T-cell (primary cell): ENCODE measurements at places on chromosomes 13 and 19.
A peak's percentile ranks its signal among the peaks of the same experiment; 100 is the strongest.

- no peak for DNase-seq
Observed at GRCh38 chr19:7122701-7123100, 53.2 kb downstream of the ZNF557 start.

GRCh38 chr13:39318161-39318560, 279.9 kb downstream of the NHLRC3 start:
- DNase-seq = no peak

DNA sequence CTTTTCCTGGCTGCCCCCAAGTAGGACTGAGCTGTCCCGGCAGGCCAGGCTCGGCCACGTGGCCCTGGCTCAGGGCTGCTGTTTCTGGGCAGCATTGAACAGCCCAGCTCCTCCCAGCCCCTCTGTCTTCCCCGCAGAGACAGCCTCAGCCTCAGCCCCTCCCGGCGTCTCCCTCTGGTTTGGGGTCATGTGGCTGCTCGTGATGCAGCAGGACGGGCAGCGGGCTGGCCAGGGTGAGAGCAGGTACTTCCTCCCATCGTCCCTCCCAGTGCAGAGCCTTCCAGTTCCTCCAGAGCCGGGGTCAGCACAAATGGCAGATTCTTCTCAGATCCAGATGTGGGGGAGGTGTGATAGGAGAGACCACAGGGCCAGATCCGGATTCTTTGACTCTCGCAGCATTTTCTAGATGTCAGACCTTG, 114.6 kb downstream of the KDM4B start:
- DNase-seq = no peak

DNA sequence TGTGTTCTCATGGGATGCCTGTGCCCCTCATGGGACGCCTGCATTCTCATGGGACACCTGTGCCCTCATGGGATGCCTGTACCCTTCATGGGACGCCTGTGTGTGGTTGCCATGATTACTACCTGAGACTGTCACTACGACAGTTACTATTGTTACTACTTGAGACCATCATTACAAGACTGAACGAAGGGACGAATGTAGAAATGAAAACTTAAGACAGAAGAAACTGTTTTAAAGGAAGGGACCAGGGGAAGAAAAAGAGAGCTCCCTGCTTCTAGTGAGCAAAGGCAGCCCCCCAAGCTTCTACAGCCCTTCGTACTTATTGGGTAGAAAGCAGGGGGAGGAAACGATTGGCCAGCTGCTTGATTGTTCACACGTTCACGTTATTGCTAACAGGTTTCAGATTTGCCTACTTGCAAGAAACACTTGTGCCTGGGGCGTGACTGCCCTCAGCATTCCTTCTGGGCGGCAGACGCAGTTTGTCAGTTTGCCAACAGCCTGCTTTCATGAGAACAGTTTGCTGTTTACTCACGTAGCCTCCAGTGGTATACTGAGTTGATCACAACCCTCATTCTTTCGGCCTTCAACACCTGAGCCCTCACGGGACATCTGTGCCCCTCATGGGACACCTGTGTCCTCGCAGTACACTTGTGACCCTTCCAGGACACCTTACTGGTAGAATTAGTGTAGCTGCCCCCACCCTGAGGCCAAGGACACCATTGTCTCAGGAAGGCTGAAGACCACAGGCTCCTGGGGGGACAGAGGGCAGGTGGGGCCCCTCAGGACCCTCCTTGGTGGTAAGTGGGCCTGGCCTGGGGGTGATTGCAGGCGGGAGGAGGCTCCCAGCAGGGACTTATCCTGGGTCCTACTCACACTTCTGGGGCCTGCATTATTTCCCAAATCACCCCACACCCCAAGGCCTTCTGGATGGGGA, 2.5 kb upstream of the S1PR4 start:
- DNase-seq = peak; percentile 65

- no peak for DNase-seq
Observed at GRCh38 chr13:28710161-28710560, 8.6 kb downstream of the SLC46A3 start.

- DNase-seq = no peak
Observed at GRCh38 chr19:45492627-45493470, 4.0 kb downstream of the RTN2 start.

DNA sequence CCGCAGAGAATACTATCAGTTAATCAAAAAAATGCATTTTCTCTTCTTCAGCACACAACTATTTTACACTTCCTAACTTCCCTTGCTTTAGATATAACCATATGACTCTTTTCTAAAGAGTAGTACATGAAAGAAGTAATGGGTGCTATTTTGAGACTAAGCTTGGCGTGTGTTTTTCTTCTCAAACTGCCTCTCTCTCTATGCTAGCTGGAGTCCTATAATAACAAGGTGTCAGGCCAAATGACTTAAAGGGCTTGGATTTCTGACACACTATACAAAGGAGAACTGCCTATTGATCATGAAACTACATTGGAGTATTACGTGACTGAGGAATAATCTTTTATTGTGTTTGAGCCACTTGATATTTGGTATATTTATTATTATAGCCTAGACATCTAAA, 1330.1 kb upstream of the SPRY2 start:
- DNase-seq = no peak

DNA sequence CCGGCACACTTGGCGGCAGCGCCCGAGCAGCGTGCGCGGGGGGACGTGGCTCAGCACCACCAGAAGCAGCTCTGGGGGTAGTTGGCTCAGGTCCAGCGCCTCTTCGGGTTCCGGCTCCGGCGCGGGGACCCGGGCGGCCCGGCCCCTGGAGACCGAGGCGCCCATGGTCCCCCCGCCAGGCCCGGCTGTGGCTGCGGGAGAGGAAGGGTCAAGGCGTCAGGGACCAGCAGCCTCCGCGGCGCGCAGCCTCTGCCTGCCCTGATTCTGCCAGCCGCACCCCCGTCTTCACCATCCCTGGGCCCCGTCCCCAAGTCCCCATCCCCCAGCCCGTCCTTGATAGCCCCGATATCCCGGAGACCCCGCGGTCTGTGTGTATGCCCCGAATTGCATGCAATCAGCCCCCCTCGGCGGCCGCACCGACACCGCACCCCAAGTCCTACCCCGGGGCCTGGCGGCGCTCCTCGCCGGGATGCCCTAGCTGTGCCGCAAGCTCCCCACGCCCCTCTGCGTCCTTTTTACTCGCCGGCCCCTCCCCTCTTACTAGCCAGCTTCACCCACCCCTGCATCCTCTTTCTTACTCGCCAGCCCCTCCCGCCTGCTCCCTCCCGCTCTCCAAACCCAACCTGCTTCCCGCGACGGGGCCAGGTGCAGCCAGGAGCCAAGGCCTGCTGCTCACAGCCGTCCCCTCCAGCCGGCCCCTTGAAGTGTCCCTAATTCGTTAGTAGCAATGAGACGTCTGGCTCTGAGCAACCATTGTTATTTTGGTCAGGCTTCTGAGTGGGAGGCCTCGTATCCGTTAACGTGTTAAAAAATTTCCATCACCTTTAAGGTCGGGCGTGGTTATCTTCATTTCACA, at the start of gene FBXO27:
Gene FBXO27, minus strand, starts transcription at position 487 of the 856 bp plus-strand sequence. Its CDS starts 322 bp downstream, at position 165.
- DNase-seq = peak; percentile 38

- no peak for DNase-seq
Observed at GRCh38 chr13:109611912-109612691, 174.3 kb downstream of the IRS2 start.

- no peak for DNase-seq
Observed at GRCh38 chr19:55316646-55317045, 8.5 kb downstream of the TMEM150B start.

DNA sequence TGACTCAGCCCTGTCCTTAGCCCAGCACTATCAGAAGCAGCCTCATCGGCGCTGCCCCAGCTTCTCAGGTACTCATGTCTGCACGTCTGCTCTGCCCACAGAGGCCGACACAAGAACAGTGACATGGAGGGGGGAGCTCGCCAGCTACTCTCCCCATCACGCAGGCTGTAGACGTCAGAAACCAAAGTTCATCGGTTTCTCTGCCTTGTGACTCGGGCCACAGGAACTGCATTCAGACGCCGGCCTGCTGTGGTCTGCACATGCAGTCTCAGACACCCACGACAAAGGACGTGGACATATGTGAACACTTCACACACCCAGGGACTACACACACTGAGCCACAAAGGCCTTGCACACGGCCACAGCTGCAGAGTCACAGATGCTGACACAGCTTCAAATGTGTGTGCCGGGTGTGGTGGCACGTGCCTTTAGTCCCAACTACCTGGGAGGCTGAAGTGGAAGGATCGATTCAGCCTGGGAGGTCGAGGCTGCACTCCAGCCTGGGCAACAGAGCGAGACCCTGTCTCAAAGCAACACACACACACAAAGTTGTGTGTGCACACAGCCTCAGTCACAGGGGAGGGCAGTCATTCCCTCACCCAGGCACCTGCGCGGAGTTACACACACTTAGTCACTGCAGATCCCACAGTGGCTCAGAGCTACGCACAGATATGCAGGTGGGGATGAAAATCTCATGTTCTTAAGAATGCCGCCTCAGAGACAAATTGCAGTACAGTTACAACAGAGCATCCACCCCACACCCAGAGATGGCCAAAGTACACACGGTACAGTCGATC, 4.9 kb upstream of the ZFP36 start:
- peak; percentile 88 for DNase-seq

DNA sequence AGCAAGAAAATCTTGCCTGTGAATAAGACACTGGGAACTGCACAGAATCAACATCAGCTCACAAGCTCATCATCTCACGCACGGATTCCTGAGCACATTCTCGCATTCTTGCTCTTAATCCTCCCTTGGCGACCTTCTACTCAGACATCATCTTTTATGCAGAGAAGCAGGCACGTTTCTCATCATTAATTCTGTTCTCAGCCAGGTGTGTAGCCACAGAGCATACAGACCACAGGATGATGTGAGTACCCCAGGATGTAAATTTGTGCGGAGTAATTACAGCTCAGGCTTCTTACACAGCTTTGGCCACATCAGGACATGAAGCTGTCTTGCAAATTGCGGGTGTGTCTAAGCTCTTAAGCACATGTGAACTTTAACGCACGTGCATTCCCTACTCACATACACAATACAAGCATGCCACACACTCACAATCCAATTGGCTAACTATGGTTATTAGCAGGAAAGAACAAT, 36.5 kb upstream of the SACS start:
- no peak for DNase-seq

DNA sequence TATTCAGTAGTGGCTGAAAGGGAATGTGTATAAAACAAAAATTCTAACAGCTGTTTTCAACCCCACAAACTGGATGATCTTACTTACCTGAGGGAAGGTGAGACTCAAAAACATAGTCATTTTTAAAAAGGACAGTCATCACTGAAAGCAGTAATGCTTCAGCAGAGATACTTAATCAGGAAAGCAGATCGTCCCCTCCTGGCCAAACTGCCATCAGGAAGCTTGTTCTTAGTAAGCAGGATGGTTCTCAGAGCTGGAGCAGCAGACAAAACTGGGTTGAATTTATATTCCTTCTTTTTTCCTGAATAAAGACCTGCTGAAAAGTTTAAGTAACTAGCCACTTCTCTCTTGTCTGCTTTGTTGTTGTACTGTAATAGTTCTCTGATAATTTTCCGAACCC, 1156.5 kb downstream of the OLFM4 start:
- DNase-seq = no peak

DNA sequence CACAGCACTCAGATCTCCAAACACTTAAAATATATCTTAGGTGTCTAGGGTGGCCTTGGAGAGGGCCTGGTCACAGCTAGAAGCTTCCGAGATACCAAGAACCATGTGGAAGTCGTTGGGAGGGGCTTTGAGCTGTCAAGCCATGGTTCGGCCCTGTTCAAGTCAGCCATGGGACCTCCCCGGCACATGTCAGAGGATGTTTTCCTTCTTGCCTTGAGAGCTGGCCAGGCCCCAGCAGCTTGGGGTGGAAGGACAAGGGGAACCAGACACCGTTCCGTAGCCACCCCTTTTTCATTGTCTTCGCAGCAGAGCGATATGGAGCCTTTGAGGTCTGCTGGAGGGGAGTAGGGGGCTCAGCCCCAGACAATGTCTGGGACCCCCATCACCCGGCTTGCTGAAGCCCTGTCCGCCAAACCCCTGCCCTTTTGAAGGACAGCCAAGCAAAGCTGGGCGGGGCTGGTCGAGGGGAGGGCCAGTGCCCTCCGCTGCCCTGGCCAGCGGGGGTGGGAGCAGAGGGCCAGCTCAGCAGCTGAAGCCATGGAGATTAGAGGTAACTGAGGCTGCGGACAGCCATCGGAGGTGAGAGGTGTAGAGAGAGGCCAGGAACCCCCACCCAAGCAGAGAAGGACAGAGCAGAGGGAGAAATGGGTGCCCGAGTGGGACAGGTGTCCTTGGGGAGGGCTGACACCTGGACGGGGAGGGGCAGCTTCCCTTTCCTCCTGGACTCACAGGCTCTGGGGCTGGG, 435 bp downstream of the KLK11 start:
- no peak for DNase-seq

DNA sequence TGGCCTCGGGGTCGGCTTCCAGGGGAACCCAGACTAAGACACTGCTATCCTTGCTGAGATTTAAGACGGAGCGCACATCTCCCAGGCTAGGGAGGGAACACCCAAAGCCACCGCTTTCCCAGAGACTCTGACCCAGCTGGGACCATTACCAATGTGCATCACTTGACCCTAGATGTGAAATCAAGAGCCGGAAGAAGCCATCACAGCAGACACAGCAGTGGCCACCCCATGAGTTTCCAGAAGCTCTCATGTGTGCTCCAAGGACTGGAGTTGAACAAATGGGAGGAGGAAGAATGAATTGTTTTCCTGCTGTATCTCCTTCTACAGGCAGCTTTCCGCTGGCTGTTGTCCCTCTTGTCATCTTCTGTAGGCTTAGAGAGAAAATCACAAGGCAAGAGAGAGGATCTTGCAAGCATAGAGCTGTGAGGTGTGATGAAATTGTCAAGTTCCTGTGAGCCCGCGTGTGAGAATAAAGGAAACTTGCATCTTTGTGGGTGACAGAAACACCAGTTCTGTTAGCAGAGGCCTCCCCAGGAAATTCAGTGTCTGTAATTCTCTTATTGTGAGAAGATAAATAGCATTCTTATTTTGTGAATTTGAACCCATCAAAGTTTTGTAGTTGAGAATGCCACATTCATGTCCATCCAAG, 711.8 kb downstream of the UQCRFS1 start:
- DNase-seq = peak; percentile 14

- DNase-seq = no peak
Observed at GRCh38 chr19:2770055-2771013, 12.7 kb downstream of the SGTA start.

DNA sequence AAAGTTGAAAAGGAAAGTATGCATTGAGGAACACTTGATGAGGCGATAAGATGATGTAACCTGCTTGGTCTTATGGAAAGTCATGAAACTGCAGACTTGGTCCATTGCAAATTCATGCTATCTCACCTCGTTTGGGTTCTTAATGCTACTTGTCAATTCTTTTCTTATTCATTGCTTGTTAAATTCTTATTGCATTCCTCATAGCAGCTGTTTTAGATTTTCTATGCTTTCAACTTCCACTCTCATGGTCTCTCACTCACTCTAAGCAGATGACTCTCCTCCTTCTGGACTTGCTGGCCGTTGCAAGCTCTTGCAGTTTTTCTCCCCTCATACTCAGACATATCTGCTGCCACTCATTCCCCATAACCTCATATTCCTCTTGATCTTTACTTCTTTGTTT, 67.8 kb upstream of the CSNK1A1L start:
- DNase-seq = no peak

- DNase-seq = no peak
Observed at GRCh38 chr19:46014534-46014933, 8.3 kb downstream of the PGLYRP1 start.

- no peak for DNase-seq
Observed at GRCh38 chr19:18428173-18428786, 9.1 kb downstream of the SSBP4 start.
